Thymus (tissue), 14 donors: ENCODE measurements at places on chromosomes 5 and 9. TPM values are rescaled to one million over a fixed set of nuclear protein-coding genes. Genes with fewer than 3 reads are reported as not detected.

GRCh38 chr5:72667708-72668107, 148.8 kb upstream of the TNPO1 start:
- no peak for DNase-seq

GRCh38 chr5:36552651-36553393, 53.6 kb upstream of the SLC1A3 start:
- no peak for DNase-seq

GRCh38 chr9:130768265-130768664, 66.8 kb upstream of the ABL1 start:
- DNase-seq, result no peak

GRCh38 chr5:23445573-23445972, 61.8 kb upstream of the PRDM9 start:
- no peak for DNase-seq

GRCh38 chr5:135365281-135365680, 33.8 kb downstream of the MACROH2A1 start:
- no peak for DNase-seq

DNA sequence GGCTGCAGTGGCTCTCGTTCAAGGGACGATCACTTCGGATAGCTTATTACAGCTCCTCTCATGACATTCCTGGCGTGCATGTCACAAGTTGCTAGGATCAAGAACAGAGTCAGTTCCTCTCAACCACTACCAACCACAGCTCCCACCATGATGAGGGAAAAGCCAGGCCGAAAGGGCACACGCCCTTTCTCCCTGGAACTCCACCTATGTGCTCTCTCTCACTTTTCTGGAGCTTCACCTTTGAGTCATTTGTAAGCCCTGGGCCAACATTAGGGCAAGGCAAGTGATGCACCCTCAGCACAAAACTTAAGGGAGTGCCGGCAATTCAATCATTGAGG, 1.6 kb downstream of the SPACA9 start:
- DNase-seq, result no peak

DNA sequence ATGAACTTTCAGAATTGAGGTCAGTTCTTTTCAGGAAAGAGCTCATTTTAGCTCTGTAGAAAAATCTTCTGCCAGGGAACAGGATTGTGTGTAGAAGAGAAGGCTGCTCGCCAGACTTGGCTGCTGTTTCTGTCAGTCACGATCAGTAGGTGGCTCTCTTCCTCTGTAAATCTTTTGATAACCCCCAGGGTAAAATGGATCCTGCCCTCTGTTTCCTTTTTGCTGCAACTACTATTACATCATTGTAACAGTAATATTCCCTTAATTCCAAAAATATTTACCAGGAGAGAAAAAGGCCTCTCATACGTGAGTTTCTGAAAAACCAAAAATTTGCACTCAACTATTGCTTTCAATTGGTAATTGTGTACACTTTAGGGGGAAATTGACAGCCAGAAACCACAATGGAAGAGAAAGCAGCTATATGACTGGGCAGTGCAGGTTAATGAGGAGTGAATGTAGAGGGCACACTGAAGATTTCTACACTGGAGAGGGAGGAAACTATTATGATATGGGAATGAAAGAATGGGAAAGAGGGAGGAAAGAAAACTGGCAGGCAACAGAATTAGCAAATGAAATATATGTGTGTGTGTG, 12.3 kb downstream of the IFNA21 start:
- DNase-seq, result peak; percentile 11

- DNase-seq, result no peak
Measured at GRCh38 chr9:36247356-36247755, 10.9 kb downstream of the GNE start.

- no peak for DNase-seq
Measured at GRCh38 chr5:127079994-127080491, 6.7 kb upstream of the C5orf63 start.

DNA sequence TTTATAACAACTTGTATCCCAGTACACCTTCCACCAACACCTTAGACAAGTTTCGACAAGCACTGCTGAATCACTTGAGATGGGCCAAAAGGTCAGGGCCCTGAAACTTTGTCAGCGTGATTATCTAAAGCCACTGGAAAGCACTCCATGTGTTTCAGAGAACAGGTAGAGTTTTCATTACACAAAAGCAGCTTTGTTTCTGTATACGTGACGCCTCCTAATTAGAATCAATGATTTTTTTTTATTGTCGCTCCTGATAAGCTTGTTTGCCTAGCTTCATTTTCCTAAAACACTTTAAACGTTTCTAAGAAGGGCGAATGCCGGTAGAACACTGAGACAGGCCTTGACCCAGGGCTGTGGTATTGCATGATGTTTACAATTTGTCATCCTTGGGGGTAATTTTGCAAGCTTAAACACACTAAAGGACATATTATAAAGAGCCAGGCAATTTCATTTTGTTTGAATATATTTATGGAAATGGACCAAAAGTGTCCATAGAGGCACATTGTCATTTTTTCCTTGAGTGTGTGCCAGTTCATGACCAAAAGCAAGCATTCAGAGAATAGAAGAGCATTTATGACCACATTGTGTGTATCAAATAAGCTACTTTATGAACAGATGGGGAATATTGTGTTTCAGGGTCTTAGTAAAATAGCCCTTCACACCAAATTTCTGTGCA, 193.6 kb downstream of the GLIS3 start:
- no peak for DNase-seq

Gene LRRC19
- total RNA-seq, result not detected

Gene GPR150
- 0.19 TPM for total RNA-seq

Gene RETREG1
- 37.7 TPM for total RNA-seq

Gene HMGXB3
- 14.0 TPM for total RNA-seq

Gene FBP1
- total RNA-seq, result 0.76 TPM

Gene NEUROG1
- total RNA-seq, result 0.14 TPM

Gene ZDHHC11B
- 0.71 TPM for total RNA-seq

Gene TAF7
- 138 TPM for total RNA-seq
